ENCODE measurements at places on chromosomes 4 and X. TPM values are rescaled to one million over a fixed set of nuclear protein-coding genes. Genes with fewer than 3 reads are reported as not detected.

GRCh38 chr4:111957116-111957515 is 188.1 kb upstream of the FAM241A start:
- no peak for DNase-seq

GRCh38 chrX:71996136-71996535 is 85.5 kb downstream of the NHSL2 start:
- DNase-seq = no peak

DNA sequence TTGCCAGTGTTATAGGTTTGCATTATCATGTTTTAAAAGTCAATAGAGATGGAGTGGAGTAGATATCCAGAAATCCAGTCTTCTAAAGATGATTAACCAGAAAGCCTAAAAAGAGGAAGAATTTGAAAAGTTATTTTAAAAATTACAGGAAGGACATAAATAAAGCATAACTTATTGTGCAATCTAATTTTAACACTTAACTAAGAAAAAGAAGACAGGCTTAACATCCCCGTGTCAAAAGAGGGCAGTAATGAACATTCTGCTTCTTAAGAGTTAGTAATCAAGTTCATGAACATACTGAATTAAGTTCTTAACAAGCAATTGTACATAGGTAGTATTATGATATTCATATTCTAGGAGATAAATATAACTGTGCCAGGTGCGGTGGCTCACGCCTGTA is 39.3 kb downstream of the ELF2 start:
- no peak for DNase-seq

DNA sequence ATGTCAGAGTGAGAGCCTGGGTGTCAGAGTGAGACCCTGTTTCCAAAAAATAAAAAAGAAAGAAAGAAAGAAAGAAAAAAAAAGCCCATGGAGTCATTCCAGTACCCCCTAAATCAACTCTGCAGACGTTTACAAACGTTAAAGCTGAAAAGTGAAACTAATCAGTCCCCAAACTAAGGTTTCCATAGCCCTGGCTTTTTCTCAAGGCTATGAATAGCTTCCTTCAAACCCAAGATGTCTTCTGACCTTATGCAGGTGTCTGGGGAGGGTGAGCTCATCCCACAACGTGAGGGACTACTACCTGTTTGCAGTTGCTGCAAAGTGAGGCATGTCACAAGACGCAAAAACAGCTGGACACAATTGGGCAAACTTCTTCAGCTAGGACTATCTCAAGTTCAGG is 144.0 kb downstream of the SH3KBP1 start:
- DNase-seq = no peak

DNA sequence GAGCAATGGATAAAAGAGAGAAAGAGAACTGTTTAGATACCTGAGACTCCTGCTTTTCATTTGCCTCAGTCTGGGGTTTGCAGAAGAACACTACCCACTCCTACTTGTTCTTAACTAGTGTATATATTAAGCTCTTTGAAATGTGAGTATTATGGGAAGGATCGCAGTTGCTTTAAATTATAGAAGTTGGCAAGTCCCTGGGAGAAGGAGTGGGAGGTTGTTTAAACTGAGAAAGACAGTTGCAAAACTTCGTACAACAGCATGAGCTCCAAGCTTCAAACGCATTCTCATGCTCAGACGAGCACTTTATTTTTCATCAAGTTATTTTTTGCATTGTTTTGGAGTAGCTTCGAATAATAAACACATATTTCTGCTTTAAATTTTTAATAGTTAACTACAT is 88.1 kb upstream of the C1QTNF7 start:
- no peak for DNase-seq

GRCh38 chrX:119693040-119693995 is at the start of gene SEPTIN6:
Gene SEPTIN6 (minus strand): TSS chrX:119693168. CDS start chrX:119693105, 63 bp downstream.
- peak; percentile 75 for DNase-seq

DNA sequence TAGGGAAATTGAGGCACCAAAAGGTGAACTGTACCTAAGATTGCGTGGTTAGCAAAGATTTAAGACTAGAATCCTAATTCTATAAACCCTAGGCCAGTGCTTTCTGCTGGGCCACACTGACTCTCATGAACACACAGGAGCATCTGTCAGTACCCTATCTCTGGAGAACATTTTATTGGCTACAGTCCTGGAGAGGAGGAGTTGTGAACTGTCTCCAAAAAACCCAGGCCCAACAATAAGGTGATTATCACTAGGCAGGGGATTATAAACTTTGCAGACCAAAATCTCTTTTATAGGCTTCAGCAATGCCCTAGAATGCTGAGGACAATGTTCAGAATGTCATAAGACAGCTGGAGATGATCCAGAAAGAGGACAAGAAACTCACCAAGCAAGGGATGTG is 24.1 kb downstream of the OPHN1 start:
- no peak for DNase-seq

GRCh38 chr4:821631-822030 is 4.3 kb downstream of the CPLX1 start:
- no peak for DNase-seq

DNA sequence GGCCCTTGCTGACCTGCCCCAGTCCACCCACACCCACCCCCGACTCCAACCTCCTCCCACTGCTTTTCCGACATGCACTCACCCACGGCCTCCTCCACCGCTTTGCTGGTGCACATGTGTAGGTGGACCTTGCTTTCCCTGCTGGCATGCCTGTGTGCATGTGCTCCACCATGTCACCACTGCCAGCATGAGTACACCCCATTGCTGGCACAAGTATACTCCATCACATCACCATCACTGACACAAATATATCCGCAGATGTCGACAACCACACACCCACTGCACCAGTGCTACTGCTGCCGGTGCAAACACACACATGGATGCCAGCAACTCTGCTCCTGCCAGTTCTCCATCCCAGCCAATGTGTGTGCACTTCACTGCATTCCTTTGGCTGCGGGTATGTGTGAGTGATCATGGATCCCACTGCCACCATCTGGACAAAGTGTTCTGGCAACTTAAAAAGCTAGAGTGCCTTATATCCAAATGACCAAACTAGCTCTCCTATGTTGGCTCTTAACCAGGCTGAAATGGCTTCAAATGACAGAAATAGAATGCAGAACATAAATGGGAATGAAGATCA is 1072.3 kb downstream of the RAPGEF2 start:
- DNase-seq = no peak

GRCh38 chr4:37604461-37604860 is 81.7 kb downstream of the RELL1 start:
- no peak for DNase-seq

DNA sequence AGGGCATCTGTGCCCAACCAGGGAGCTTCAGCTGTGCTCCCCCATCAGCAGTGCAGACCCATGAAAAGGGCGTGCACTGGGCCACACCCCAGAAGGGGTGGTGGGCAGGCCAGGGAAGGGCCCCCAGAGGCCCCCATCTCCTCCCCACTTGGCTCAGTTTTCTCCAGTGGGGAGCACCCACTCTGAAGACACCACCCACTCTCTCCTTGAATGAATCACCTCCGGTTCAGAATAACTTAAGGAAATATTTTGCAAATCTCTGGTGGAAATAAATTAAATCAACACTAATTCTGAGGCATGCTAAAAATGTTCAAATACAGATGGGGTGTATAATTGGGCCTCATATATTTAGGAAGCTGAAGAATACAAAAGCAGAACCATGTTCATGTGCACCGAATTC is 41.3 kb upstream of the PPP2R2C start:
- no peak for DNase-seq

- DNase-seq = no peak
Observed at GRCh38 chr4:3864742-3865721, 98.8 kb downstream of the ADRA2C start.

DNA sequence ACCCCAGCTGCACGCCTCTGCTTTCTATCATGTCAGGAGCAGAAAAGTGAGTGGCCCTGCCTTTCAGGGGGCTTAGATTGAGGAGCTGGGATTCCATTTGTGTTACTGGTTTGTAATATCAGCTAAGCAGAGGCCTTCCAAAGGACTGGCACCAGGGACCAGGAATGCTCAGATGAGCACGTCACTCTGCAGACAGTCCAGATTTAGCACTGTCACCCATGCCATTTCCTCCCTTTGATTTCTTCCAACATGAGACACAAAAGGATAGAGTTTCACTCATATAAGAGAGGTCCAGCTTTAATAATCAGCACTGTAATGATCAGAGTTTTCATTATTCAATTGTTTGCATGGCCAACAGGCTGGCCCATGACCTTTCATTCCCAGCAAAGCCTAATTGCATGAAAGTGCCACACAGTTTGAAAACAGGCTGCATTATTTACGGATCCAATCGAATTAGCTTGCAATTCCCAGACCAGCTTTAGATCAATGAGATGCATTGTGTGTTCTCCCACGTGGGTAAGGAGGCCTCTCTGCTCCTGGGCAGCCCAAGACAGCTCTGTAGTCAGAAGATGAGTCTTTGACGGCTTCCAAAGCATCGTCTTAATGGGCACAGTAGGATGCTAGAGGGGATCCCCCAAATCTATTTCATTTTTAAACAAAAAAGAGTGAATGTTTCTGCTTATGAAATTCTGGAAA is 9.8 kb upstream of the SLC2A9 start:
- DNase-seq = no peak

DNA sequence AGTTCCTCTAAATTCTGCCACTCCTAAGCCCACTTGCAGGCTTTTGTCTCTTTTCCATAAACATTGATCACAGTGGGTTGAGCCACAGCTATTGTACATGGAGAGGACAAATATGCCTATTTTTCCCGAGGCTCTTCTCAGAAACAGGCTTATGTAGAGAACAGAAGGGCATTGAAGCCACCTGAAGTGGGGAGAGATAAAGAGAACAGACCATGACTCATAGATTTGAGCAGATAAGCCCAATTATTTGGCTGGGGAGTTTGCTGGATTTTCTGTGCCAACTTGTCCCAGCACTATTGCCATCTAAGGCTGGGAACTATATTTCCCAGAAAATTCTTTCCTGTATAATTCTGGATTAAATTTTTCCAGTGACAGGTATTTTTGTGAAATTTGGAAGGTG is 446.1 kb upstream of the RPS6KA3 start:
- DNase-seq = no peak

DNA sequence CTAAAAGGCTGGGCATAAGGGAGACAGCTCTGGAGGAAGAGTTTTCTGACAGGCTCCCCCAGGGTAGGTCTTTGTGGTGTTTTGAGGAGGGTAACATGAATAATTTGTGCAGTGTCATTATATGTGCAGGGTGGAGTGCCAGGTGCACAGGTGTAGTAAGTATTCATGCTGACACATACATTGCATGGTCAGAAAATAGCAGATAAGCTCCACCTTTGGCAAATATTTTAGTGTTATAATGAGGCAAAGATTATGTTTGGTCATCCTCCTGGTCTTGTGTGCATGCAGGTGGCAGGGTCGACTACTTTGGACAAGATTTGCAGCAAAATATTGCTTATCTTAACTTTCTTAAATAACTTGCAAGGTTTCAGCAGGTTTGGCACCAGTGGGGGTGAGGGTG is 910.4 kb upstream of the PCDH10 start:
- no peak for DNase-seq

DNA sequence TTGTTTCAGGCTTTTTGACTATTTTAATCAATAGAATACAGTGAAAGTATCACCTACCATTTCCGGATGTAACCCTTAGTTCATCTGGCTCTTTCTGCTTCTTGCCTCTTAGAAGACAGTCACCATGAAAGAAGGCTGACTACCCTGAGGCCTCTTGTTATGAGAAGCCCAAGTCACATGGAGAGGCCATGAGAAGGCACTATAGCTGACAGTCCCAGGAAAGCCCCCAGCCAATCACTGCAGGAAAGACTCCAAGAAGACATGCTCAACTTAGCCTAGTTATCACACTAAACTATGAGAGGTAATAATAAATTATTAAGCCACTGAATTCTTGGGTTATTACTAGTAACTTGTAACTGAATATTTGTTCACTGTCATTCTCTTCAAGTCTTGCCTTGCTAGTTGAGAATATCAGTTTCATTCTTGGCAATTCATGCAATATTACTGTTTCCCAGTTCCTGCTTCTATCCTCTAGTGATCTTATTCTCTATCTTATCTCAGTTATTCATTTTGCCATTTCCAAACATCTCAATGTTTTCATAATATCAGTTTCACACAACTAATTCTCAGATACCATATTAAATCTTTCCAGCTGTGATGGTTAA is 57.1 kb upstream of the GUCY1A1 start:
- no peak for DNase-seq

DNA sequence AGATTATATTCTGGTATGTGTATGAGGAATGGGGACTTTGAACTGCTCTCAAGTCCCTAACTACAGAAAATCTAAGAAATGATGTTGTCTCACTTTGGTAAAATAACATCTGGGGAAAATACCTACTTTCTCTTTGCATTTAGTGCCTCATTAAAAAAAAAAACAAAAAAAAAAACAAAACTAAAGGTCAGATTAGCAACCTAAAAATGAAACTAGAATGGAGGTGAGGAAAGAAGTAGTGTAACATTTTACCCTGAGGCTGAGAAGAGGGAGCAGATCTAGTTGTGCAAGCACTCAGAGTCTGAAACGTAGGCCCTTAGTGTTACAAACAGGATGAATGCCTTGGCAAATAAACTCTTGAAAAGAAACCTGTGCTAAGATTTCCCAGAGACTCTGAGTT is 56.0 kb downstream of the VGLL1 start:
- DNase-seq = no peak

- DNase-seq = no peak
Observed at GRCh38 chrX:8042304-8042703, 115.1 kb upstream of the PNPLA4 start.

GRCh38 chr4:14345356-14345775 is 656.9 kb upstream of the CPEB2 start:
- no peak for DNase-seq

DNA sequence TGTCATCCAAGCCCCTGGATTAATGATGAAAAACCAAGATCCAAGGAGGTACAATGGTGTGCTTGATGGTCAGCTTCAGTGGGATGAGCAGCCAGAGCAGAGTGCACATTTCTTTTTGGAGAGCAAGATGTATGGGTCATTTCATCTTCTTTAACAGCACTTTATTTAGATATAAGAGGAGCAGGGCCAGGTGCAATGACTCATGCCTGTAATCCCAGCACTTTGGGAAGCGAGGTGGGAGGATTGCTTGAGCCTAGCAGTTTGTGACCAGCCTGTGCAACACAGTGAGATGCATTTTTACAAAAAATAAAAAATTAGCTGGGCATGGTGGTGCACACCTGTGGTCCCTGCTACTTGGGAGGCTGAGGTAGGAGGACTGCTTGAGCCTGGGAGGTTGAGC is 45.3 kb upstream of the MAP3K15 start:
- DNase-seq = no peak

Gene CXCR3
- polyA plus RNA-seq = 0.11 TPM

Gene CSAG3
- not detected for polyA plus RNA-seq

Gene PLAC8
- 0.38 TPM for polyA plus RNA-seq

Gene ASB12
- polyA plus RNA-seq = 3.7 TPM

Gene POU4F2
- not detected for polyA plus RNA-seq

Gene IBSP
- not detected for polyA plus RNA-seq

Gene GAGE12F
- polyA plus RNA-seq = not detected

Gene GRIPAP1
- polyA plus RNA-seq = 20.4 TPM

Data from heart left ventricle (tissue), 16 donors.